Activated CD8-positive, alpha-beta memory T cell treated with anti-CD3 and anti-CD28 coated beads for 48 hours (primary cell): ENCODE measurements at places on chromosomes 6 and 20.
A peak's percentile ranks its signal among the peaks of the same experiment; 100 is the strongest.

- no peak for DNase-seq
These were observed 284.9 kb upstream of the ECI2 start for GRCh38 chr6:4420160-4420865.

GRCh38 chr20:51486197-51487005 is 56.1 kb downstream of the NFATC2 start:
- no peak for DNase-seq

- no peak for DNase-seq
These were observed 7.2 kb upstream of the HDAC2 start for GRCh38 chr6:113978084-113978675.

DNA sequence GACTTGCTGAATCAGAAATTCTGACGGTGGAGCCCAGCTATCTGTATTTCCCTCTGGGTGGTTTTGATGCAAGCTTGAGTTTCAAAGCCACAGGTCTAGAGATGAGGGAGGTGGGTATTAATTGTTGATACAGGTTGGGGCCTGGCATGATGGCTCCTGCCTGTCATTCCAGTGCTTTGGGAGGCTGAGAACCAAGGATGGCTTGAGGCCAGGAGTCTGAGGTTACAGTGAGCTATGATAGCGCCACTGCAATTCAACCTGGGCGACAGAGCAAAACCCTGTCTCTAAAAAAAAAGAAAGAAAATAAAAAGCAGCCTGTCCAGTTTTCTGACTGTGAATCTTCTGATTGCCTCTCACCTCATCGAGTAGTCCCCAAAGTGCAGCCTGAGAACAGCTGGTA is 184.8 kb upstream of the SASH1 start:
- no peak for DNase-seq

DNA sequence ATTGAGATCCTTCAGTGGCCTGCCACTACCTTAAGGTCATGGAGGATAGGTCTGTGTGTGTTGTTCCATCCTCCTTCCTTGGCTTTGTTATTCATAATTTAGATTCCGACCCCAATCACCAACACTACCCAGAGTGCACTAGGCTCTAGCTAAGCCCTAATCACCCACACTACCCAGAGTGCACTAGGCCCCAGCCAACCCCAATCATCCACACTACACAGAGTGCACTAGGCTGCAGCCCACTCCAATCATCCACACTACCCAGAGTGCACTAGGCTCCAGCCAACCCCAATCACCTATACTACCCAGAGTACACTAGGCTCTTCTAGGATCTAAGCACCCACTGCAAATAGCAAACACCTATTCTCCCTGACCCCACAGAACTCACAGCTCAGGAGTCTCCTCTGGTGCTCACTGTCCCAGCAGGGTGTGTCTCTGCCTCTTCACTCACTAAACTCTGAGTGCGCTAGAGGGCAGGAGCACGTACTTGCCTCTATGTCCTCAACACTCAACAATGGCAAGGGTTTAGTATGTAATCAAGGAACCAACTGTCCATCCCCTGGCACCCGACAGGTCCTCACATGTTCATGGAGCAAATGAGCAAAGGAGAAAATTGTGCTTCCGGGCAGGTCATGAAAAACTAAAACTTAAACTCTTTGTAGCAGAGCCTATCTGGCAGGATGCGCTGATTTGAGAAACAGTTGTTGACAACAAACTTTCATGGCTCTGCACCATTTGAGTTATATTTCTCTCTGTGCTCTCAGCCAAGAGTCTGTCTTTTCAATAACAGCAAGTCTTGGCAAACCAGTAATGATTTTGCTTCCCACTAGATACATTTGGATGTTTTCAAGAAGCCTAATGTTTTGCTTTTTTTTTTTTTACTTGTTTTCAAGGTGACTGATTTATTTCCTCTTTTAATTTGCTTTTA is 54.3 kb downstream of the SLC22A23 start:
- no peak for DNase-seq

DNA sequence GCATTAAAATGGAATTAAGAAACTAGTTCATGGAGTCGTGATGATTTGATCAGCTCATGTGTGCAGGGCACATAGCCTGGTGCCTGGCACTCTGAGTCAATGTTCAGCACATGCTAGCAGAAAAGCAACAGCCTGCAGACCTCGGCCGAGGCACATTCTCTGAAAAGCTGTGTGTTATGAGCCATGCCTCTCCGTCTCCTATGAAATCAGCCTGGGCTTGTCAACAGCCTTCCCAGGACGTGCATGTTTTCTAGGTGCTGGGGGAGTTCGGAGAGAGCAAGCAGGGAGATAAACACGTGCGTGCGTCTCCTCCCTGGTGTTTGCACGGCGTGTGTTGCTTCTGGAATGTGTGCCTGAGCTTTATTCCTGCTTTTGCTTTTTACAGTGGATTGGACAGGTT is 207.8 kb upstream of the KCNG1 start:
- no peak for DNase-seq

DNA sequence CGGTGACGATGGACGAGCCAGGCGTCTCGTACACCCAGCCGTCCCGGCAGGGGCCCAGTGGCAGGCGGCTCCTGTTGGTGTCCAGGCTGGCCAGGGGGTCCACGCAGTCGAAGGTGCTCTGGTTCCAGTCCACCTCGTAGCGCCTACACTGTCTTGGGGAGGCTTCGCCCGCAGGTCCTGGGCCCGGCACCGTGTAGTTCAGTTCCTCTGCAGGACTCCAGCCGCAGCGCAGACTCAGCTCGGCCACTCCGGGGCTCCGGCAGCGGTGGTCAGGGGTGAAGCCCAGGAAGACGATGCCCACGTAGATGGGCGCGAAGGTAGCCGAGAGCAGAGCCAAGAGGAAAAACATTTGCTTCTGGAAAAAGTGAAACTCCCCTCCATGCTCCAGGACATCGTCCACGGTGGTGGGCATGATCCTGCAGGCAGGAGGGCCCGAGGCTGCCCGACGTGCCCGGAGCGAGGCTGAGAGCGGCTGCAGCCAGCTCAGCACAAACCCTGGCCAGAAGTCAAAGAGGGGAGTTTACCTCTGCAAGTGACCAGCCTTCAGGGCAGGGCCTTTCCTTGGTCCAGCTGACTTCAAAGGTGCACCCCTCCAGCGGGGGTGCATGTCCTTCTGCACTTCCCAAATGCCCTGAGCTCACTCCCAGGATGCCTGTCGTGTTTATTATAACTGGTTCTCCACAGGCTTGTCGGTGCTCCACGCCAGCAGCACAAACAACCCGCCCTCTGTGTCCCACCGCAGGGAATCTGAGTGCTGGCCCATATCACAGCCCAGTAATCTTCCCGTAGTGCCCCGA is at the start of gene SLC22A2:
SLC22A2 (minus strand) TSS at position 476 of the 797 bp plus-strand sequence; CDS start at position 412, 64 bp downstream.
- DNase-seq, result no peak

- DNase-seq, result no peak
These were observed 78.2 kb upstream of the EEF1E1 start for GRCh38 chr6:8180327-8181159.

DNA sequence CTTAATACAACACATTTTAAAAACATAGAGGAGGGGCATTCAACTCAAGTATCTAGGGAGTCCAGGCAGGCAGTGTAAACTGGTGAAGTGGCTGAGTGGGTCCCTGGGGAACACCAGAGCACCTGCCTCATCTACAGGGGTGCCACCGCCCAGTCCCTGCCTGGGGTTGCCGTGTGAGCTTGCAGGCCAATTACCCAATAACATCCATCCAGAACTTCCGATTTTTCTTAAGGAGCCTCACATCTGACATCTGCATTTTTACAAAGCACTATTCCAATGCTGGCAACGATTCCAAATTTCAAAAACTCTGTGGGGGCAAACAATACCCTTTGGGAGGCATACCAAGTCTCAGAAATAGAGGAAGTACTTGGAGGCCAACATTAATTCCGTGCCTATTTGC is 288.4 kb upstream of the TSHZ2 start:
- DNase-seq, result no peak

GRCh38 chr20:62159839-62160238 is 16.3 kb downstream of the SS18L1 start:
- DNase-seq, result peak; percentile 62

- DNase-seq, result no peak
These were observed 129.6 kb upstream of the NUP153 start for GRCh38 chr6:17836293-17836692.

DNA sequence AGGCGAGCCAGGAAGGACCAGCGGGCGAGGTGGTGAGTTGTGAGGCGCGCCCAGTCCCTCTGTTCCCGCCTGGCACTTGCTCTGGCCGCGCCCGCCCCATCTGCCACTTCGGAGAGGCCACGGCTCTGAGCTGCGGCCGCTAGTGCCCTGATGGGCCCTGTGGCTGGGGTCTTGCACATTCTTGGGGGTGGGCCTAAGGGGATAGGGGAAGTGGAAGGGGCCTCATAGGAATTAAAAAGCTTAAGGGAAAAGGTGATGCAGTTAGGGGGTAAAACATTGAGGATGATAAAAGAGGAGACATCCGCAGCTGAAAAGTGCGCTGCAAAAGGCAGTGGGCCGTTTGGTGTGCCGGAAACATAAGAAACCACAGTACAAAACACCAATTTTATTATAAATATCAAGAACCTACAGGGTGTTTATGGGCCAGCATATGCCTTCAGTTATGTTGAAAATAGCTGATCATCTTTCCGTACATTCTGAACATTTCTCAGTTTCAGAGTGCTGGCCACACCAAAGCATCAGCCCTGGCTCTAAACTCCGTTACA is 1.1 kb upstream of the PSMB8 start:
- no peak for DNase-seq

- DNase-seq, result no peak
These were observed 13.2 kb upstream of the KIF25 start for GRCh38 chr6:167984144-167984719.

DNA sequence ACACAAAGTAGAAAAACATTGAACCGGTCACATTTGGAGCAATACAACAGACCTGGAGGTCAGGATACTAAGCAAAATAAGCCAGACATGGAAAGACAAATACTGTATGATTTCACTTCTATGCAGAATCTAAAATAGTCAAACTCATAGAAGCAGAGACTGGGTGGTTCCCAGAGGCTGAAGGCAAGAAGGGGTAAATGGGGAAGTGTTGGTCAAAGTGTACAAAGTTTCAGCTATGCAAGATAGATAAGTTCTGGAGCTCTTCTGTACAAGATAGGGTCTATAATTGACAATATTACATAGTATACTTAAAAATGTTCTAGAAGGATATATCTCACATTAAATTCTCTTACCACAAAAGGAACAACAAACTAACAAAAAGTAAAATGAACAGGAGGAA is 70.3 kb downstream of the TMEM244 start:
- no peak for DNase-seq

DNA sequence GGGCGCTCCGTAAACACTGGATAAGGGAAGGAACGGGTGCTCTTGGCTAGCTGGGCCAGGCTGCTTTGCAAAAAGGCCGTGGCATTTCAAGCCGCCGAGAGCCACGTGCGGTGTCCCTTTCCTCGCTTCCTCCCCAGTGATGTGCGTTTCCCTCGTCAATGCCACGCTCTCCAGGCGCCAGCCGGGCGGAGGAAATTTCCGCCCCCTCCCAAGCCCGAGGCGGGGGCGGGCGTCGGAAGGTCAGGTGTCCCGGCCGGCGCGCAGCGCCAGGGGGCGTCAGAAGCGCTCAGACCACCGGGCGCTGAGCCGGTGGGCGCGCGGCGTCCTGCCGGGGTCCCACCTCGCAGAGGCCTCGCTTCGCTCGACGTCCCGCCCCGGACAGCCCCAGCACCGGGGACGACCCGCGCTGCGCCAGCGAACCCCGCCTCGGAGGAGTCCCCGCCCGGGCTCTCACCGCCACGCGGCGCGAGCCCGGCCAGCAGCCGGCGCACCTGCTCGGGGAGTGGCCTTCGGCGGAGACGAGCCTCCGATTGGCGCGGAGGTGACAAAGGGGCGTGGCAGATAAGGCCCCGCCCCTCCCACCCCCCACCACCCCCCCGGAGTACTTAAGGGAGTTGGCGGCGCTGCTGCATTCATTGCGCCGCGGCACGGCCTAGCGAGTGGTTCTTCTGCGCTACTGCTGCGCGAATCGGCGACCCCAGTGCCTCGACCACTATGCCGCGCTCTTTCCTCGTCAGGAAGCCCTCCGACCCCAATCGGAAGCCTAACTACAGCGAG is at the start of gene SNAI1:
SNAI1 (plus strand) TSS at position 635 of the 777 bp plus-strand sequence; CDS start at position 715, 80 bp downstream.
- peak; percentile 52 for DNase-seq

DNA sequence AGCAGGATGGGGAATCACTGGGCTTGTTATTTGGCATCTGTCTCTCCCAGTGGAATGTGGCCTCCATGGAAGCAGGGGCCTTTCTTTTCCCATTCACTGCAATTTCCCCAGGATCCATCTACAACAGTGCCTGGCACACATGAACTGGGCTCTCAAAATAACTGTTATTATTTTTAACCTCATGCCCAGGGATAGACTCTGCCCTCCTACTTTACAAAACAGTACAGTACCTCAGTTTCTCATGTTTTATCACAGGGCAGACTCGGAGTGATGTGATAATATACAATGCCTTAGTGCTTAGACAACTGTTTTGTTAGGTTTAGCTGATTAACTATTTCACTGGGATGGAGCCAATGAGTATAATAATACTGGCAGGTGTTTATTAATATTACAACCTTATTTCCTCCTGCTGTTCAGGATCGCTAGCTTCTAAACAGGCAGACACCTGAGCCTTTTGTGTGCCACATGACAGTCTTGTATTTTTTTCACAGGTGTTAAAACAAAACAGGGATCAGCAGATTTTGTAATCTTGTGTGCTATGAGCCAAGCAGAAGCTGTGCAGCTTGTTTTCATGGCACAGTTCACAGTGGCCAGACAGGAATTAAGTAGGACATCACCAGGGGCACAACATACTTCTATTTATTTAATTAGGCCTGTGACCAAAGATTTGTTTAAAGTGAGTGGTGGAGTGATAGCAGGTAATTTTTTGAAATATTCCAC is 157.7 kb upstream of the EYA4 start:
- DNase-seq, result no peak

DNA sequence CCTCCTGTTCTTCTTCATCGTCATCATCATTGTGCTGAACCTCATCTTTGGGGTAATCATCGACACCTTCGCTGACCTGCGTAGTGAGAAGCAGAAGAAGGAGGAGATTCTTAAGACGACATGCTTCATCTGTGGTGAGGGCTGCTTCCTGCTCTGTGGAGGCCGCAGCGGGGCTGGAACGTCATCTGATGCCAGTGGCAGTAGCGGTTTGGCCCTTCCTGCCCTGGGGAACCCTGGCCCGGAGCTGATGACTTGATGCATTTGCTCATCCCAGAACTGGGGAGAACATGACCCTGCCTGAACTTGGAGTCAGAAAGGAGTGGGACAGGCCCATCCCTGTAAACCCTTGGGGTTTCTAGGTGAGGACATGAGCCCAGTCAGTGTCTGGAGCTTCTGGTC is 18.7 kb downstream of the UQCC2 start:
- DNase-seq, result no peak

- no peak for DNase-seq
These were observed 102.0 kb downstream of the POPDC3 start for GRCh38 chr6:105077596-105078385.

- DNase-seq, result no peak
These were observed 22.0 kb upstream of the SNRNP48 start for GRCh38 chr6:7568021-7568420.

GRCh38 chr6:105833959-105834947 is 251.9 kb upstream of the PRDM1 start:
- DNase-seq, result no peak

- DNase-seq, result no peak
These were observed 87.5 kb downstream of the HDGFL1 start for GRCh38 chr6:22656706-22657351.

GRCh38 chr6:132246632-132247270 is 154.5 kb downstream of the MOXD1 start:
- no peak for DNase-seq

- DNase-seq, result no peak
These were observed 114.5 kb downstream of the KIF13A start for GRCh38 chr6:17872908-17873307.
